Fibroblast of lung (primary cell): ENCODE measurements at places on chromosomes 1 and 21.

- no peak overlapping the region for H3K27ac ChIP-seq
- H3K36me3 ChIP-seq: peaks cover 4% of the 10 kb centered on the region
- H3K4me1 ChIP-seq: no peaks in the 10 kb centered on the region
- H3K4me3 ChIP-seq: no peak overlapping the region
- DNase-seq: no peak
Measured at GRCh38 chr1:35463232-35463631, 94.0 kb downstream of the KIAA0319L start.

GRCh38 chr1:152745289-152745704 lies 12.5 kb upstream of the KPRP start:
- peaks cover 21% of the 10 kb centered on the region for H3K4me1 ChIP-seq
- no peaks in the 10 kb centered on the region for H3K27me3 ChIP-seq
- H3K4me3 ChIP-seq: no peak overlapping the region
- DNase-seq: peak; percentile 68
- peak overlapping the region; percentile 17 for H3K27ac ChIP-seq
- no peaks in the 10 kb centered on the region for H3K36me3 ChIP-seq

- no peak overlapping the region for H3K27ac ChIP-seq
- H3K4me1 ChIP-seq: no peaks in the 10 kb centered on the region
- no peaks in the 10 kb centered on the region for H3K36me3 ChIP-seq
- DNase-seq: no peak
Measured at GRCh38 chr1:151774256-151774922, 11.1 kb upstream of the MRPL9 start.

DNA sequence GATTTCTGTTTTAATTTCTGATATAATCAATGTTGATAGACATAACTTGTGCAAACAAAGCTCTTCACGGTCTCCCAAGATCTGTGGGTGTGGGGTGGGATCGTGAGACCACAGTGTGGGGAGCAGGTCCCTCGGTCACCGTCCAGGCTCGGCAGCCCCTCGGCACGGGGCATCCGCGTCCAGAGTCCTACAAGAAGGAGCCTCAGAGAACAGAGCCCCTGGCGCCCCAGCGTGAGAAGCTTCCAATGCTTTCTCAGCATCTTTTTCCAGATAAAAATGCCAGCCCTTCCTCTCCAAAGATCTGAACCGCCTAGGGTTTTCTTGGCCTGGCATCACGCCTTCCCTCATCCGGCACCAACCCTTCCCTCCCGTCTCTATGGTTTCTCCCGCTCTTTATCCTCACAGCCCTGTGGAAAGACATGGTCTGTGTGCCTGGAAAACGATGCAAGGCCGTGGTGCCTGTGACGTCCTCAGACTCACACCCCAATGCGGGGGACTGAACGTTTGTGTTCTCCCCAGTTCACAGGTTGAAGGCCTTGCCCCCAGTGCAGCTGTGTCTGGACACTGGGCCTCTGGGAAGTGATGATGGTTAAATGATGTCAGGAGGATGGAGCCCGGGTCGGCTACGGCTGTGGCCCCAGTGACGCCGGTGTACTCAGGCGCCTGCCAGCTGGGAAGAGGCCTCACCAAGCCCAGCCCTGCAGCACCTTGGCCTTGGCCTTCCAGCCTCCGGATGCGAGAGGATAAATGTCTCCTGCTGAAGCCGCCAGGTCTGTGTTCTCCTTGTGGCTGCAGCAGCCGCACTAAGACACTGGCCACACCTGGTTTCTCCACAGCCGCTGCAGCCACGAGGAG lies 45.9 kb upstream of the COL6A2 start:
- no peak overlapping the region for H3K4me3 ChIP-seq
- H3K27me3 ChIP-seq: no peaks in the 10 kb centered on the region
- H3K36me3 ChIP-seq: no peaks in the 10 kb centered on the region
- peaks cover 48% of the 10 kb centered on the region for H3K4me1 ChIP-seq
- DNase-seq: no peak
- H3K27ac ChIP-seq: peak overlapping the region; percentile 84

GRCh38 chr1:244843148-244843978 lies 7.9 kb downstream of the COX20 start:
- H3K4me3 ChIP-seq: no peak overlapping the region
- no peak overlapping the region for H3K27ac ChIP-seq
- H3K36me3 ChIP-seq: peaks cover 9% of the 10 kb centered on the region
- DNase-seq: peak; percentile 56
- peaks cover 6% of the 10 kb centered on the region for H3K4me1 ChIP-seq

GRCh38 chr1:225879521-225880221 lies 2.5 kb downstream of the TMEM63A start:
- H3K4me1 ChIP-seq: peaks cover 15% of the 10 kb centered on the region
- no peak for DNase-seq
- H3K4me3 ChIP-seq: no peak overlapping the region
- peaks cover 3% of the 10 kb centered on the region for H3K36me3 ChIP-seq

DNA sequence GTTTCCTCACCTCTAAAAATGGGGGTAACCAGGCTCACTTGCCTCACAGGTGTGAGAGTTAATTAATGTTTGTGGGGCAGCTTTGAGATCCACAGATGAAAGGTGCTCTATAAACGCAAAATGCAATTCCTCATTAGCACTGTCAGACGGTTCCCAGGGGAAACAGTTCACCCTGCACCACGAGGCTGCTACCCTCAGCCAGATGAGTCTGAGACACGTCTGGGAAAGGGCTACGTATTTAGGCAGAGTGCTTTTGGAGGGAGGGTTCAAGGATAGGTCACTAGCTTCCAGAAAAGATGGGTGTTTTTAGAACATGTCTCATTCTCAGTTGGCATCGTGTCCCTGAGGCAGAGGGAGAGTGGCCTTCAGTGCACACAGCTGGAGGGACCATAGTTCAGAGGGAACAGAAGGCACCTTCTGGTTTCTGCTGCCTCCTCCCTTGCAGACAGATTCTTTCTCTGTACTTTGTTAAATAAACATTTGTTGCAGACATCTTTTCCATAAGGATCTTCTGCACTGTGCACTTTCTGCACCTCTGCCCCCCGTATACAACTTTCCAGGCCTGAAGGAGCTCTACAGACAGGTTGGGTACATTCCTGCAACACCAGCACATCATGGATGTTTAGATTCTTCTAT lies 139.9 kb downstream of the CLIC6 start:
- peaks cover 50% of the 10 kb centered on the region for H3K4me1 ChIP-seq
- peaks cover 7% of the 10 kb centered on the region for H3K36me3 ChIP-seq
- H3K4me3 ChIP-seq: no peak overlapping the region
- H3K27ac ChIP-seq: peak overlapping the region; percentile 99
- DNase-seq: peak; percentile 90
- H3K27me3 ChIP-seq: no peaks in the 10 kb centered on the region

- H3K4me1 ChIP-seq: no peaks in the 10 kb centered on the region
- no peaks in the 10 kb centered on the region for H3K27me3 ChIP-seq
- no peaks in the 10 kb centered on the region for H3K36me3 ChIP-seq
- peak; percentile 30 for DNase-seq
- no peak overlapping the region for H3K4me3 ChIP-seq
Measured at GRCh38 chr21:16751695-16752474, 761.0 kb upstream of the CXADR start.

- H3K27me3 ChIP-seq: no peaks in the 10 kb centered on the region
- no peak overlapping the region for H3K4me3 ChIP-seq
- no peak overlapping the region for H3K27ac ChIP-seq
Measured at GRCh38 chr21:37168666-37169065, 95.6 kb downstream of the TTC3 start.

- peak overlapping the region; percentile 29 for H3K27ac ChIP-seq
- H3K36me3 ChIP-seq: peaks cover 16% of the 10 kb centered on the region
- peak overlapping the region; percentile 96 for H3K4me3 ChIP-seq
- DNase-seq: no peak
- peaks cover 59% of the 10 kb centered on the region for H3K4me1 ChIP-seq
Measured at GRCh38 chr1:26282401-26282918, 2.6 kb downstream of the SH3BGRL3 start.
